ENCODE measurements at places on chromosomes 13 and 19. TPM values are rescaled to one million over a fixed set of nuclear protein-coding genes. Genes with fewer than 3 reads are reported as not detected.

DNA sequence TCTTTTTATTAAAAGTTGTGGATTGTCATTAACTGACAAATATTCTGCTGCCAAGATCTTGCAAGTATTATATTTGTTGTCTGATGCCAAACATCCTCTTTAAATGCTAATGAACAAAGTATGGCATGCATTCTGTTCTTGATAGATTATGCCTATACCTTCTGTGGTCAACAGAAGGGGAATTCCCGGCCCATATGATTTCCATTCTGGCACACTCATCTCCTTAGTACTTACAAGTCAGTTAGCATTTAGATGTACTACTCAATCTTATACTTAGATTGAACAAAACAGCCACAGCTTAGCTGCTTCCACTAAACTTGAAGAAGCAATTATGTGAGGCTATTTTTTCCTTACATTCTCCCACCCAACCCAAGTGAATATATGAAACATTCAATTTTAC is 246.1 kb upstream of the DACH1 start:
- H3K4me1 ChIP-seq, result no peaks in the 10 kb centered on the region
- DNase-seq, result no peak
- H3K27me3 ChIP-seq, result no peaks in the 10 kb centered on the region
- no peak overlapping the region for H3K4me3 ChIP-seq
- no peaks in the 10 kb centered on the region for H3K36me3 ChIP-seq

- H3K27ac ChIP-seq, result no peak overlapping the region
- DNase-seq, result no peak
- H3K27me3 ChIP-seq, result no peaks in the 10 kb centered on the region
- no peak overlapping the region for H3K4me3 ChIP-seq
- no peaks in the 10 kb centered on the region for H3K4me1 ChIP-seq
- H3K36me3 ChIP-seq, result no peaks in the 10 kb centered on the region
Observed at GRCh38 chr13:45674908-45675307, 27.2 kb upstream of the CBY2 start.

- no peak for DNase-seq
- no peaks in the 10 kb centered on the region for H3K4me1 ChIP-seq
Observed at GRCh38 chr13:60922576-60923231, 492.9 kb downstream of the PCDH20 start.

GRCh38 chr13:65763811-65764210 is 1466.3 kb downstream of the PCDH9 start:
- no peaks in the 10 kb centered on the region for H3K4me1 ChIP-seq
- no peaks in the 10 kb centered on the region for H3K36me3 ChIP-seq
- DNase-seq, result no peak
- H3K27me3 ChIP-seq, result no peaks in the 10 kb centered on the region
- H3K27ac ChIP-seq, result no peak overlapping the region
- no peak overlapping the region for H3K4me3 ChIP-seq

DNA sequence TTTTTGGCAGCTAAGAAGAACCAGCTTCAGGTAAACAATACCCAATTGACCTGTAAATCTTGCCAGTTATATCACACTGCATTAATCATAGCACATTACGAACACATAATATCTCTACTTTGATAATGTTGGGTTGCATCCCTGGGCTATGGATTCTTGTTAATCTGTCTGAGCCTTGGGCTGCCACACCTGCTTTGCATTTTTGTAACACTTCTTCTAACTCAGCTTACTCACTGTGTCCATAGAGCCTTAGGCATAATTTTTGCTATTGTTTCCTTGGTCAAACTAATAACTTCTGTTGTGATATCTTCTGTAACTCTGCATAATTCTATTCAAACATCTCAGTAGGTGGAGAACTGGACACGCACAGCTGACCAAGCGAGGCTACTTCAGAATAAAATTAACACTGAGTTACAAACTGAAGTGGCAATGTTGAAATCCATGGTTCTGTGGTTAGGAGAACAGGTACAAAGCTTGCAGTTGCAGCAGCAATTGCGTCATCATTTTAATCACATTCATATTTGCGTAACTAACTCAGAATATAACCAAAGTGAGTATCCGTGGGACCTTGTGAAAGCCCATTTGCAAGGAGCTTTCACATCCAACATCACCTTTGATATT is 6.4 kb downstream of the ZNF350 start:
- H3K4me3 ChIP-seq, result no peak overlapping the region
- H3K27ac ChIP-seq, result no peak overlapping the region
- no peak for DNase-seq
- no peaks in the 10 kb centered on the region for H3K27me3 ChIP-seq

- H3K36me3 ChIP-seq, result no peaks in the 10 kb centered on the region
- no peaks in the 10 kb centered on the region for H3K4me1 ChIP-seq
- no peaks in the 10 kb centered on the region for H3K27me3 ChIP-seq
- H3K4me3 ChIP-seq, result no peak overlapping the region
- DNase-seq, result no peak
Observed at GRCh38 chr13:27966641-27967202, 2.4 kb downstream of the CDX2 start.

- no peak overlapping the region for H3K4me3 ChIP-seq
- H3K27me3 ChIP-seq, result no peaks in the 10 kb centered on the region
Observed at GRCh38 chr19:13001166-13001501, 5.9 kb downstream of the NFIX start.

DNA sequence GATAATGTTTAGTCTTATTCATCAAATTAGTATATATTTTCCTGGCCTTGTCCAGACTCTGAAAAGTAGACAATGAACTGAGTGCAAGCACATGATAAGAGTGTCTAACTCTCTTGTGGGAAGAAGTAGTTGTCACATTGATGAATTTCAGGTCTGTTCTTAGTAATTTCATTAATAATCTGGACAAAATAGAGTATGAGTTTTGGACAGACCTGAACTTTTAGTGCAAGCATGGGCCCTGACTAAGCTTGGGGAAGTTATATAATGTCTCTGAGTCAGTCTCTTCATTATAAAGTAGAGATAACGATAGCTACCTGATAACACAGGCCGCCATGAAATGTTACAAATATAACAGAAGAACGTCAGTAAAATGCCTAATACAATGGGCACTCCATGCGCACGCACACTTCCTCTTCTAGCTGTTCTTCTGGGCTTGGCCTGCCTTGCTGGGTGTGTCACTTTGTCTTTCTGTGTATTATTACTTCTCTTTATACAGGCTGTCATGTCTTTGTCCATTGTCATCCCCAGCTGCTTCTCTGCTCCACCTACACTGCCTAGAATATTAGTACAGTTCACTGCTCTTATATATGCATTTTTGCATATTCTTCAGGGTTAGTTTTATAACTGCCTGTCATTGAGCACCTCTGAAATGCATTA is 129.1 kb upstream of the HTR2A start:
- no peaks in the 10 kb centered on the region for H3K4me1 ChIP-seq
- H3K27me3 ChIP-seq, result no peaks in the 10 kb centered on the region
- no peaks in the 10 kb centered on the region for H3K36me3 ChIP-seq
- DNase-seq, result no peak
- no peak overlapping the region for H3K4me3 ChIP-seq

GRCh38 chr13:45289936-45290563 is 50.9 kb downstream of the TPT1 start:
- no peak overlapping the region for H3K4me3 ChIP-seq
- no peak overlapping the region for H3K27ac ChIP-seq
- no peaks in the 10 kb centered on the region for H3K36me3 ChIP-seq

GRCh38 chr13:96381681-96382080 is 291.8 kb downstream of the HS6ST3 start:
- no peaks in the 10 kb centered on the region for H3K36me3 ChIP-seq
- H3K27ac ChIP-seq, result no peak overlapping the region
- H3K4me3 ChIP-seq, result no peak overlapping the region
- no peaks in the 10 kb centered on the region for H3K4me1 ChIP-seq

GRCh38 chr13:80501556-80501955 is 160.6 kb upstream of the SPRY2 start:
- no peak overlapping the region for H3K4me3 ChIP-seq
- no peaks in the 10 kb centered on the region for H3K36me3 ChIP-seq
- H3K27me3 ChIP-seq, result no peaks in the 10 kb centered on the region
- no peak for DNase-seq
- no peak overlapping the region for H3K27ac ChIP-seq

DNA sequence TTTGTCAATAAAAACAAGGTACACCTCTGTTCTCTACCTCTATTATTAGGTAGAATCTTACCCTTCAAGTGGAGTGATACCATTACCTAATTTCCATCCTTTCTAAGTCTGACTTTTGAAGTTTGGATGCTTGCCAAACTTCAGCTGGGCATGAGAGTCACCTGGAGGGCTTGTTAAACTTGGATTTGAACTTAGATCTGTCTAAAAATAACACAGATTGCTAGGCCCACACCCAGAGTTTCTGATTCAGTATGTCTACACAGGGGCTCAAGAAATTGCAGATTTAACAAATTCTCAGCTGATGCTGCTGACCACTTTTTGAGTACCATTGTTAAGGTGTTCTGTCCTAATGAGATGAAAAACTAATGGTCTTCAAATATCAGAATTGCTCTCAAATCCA is 512.2 kb downstream of the LMO7 start:
- no peaks in the 10 kb centered on the region for H3K36me3 ChIP-seq
- H3K27me3 ChIP-seq, result no peaks in the 10 kb centered on the region
- H3K27ac ChIP-seq, result no peak overlapping the region
- H3K4me3 ChIP-seq, result no peak overlapping the region
- no peaks in the 10 kb centered on the region for H3K4me1 ChIP-seq

DNA sequence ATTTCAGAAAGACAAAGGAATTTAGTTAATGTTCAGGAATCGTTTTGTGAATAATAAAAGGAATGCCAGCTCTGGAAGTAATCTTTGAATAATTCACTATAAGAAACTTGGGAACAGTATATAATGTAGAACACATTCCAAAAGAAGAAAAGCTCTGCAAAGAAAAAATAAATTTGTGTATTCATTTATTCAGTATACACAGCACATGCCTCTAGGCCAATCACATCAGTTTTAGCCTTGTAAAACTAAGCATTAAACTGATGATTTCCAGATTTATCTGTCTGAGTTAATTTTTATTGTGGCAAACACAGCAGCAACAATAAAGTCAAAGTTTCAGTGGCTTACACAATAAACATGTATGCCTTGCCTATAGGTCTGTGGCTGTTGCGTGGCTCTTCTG is 5.7 kb upstream of the RXFP2 start:
- no peaks in the 10 kb centered on the region for H3K27me3 ChIP-seq
- no peaks in the 10 kb centered on the region for H3K4me1 ChIP-seq
- H3K27ac ChIP-seq, result no peak overlapping the region
- H3K4me3 ChIP-seq, result no peak overlapping the region
- H3K36me3 ChIP-seq, result no peaks in the 10 kb centered on the region

GRCh38 chr13:95957331-95957730 is 95.9 kb downstream of the UGGT2 start:
- H3K4me1 ChIP-seq, result no peaks in the 10 kb centered on the region
- H3K4me3 ChIP-seq, result no peak overlapping the region
- H3K27ac ChIP-seq, result no peak overlapping the region

DNA sequence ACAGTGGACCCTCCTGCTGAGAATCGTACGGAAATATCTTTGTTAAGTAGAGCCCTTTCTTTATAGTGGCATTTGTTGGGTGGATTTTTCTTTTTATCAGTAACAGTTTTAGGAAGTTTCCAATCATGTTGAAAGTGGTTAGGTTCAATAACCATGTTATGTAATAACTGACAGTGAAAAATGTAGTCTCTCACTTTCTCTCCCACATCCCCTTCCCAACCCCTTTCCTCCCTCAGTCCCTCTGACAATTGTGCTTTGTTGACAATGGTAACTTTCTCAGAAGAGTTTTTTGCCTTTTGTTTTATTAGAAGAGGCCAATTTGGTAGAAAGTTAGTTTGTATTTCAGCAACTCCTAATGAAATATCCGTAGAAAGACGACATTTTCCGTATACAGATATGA is 77.8 kb upstream of the SLAIN1 start:
- H3K4me1 ChIP-seq, result no peaks in the 10 kb centered on the region
- H3K27me3 ChIP-seq, result no peaks in the 10 kb centered on the region

GRCh38 chr13:41603917-41604316 is 146.6 kb downstream of the RGCC start:
- H3K4me1 ChIP-seq, result no peaks in the 10 kb centered on the region
- H3K4me3 ChIP-seq, result no peak overlapping the region
- H3K36me3 ChIP-seq, result no peaks in the 10 kb centered on the region
- H3K27me3 ChIP-seq, result no peaks in the 10 kb centered on the region
- H3K27ac ChIP-seq, result no peak overlapping the region
- no peak for DNase-seq

DNA sequence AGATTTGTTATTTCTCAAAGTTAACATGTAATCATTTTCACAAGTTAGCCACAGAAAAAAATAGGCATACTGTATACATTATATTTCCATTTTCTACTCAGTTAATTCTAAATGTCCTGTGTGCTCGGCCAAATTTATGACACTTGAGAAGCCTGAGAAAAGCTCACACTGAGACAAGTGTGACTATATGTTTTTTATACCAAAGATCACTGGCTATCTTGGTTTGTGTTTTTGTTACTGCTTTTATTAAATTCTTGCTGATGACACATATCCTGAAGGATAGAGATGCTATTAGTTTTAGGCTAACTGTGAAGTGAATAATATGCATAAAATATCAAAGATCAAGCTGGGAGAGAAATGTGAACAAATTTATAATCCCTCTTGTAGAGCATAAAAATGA is 49.3 kb upstream of the IL17D start:
- H3K27me3 ChIP-seq, result no peaks in the 10 kb centered on the region
- H3K4me1 ChIP-seq, result no peaks in the 10 kb centered on the region

DNA sequence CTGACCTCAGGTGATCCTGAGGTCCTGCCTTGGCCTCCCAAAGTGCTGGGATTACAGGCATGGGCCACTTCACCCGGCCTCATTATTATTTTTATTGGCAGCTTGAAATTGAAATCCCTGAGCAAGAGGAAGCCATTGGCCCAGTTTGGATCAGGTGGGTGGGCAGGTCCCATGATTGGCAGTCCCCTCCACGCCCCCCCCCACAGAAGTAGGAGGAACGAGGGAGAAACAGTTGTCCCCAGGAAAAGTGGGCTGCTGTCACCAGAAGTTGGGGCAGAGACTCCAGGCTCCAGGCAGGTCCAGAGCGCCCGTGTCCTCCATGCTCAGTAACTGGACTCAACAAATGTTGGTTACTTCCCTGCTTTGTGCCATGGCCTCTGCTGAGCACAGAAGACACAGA is 70.4 kb downstream of the SIPA1L3 start:
- H3K4me3 ChIP-seq, result no peak overlapping the region
- H3K4me1 ChIP-seq, result no peaks in the 10 kb centered on the region
- no peaks in the 10 kb centered on the region for H3K36me3 ChIP-seq
- peak; percentile 44 for DNase-seq
- no peak overlapping the region for H3K27ac ChIP-seq

The CAPS gene
- polyA plus RNA-seq, result 9.3 TPM

The DACH1 gene
- not detected for polyA plus RNA-seq

The WDR87 gene
- polyA plus RNA-seq, result not detected

The NTF4 gene
- not detected for polyA plus RNA-seq

The RELB gene
- 7.0 TPM for polyA plus RNA-seq

The LILRB5 gene
- 8.4 TPM for polyA plus RNA-seq
